HT1080 (cell line): ENCODE measurements at places on chromosomes 16 and 17. TPM values are rescaled to one million over a fixed set of nuclear protein-coding genes. Genes with fewer than 3 reads are reported as not detected.

GRCh38 chr17:61185385-61185784, 214.3 kb upstream of the TBX2 start:
- no peak for DNase-seq

DNA sequence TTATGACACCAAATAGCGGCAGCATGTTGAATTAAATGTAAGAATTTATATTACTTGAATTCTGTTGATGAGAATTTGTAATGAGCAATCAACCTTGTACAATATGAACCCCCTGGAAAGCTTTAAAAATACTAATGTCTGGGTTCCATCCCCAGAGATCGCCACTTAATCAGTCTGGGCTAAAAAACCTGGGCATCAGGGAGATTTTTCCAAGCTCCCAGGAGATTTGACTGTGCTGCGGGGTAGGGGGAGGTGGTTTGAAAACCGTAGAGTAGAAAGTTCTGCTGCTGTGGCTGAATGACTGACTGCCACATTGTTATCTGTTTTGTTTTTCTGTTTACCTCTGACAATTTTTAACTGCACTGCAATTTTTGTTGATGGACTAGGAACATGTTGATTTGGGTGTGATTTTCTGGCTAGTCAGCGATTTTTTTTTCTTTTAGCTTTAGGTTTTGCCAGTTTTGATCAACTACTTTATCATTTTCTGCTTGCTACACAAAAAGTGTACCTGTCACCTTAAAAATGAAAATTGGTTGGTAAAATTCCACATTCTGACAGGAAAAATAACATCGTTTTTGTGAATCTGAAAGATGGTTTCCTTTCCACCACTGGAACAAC, 79.3 kb downstream of the PCTP start:
- no peak for DNase-seq

- DNase-seq, result peak; percentile 58
Observed at GRCh38 chr16:67207249-67208091, 8.5 kb downstream of the ELMO3 start.

DNA sequence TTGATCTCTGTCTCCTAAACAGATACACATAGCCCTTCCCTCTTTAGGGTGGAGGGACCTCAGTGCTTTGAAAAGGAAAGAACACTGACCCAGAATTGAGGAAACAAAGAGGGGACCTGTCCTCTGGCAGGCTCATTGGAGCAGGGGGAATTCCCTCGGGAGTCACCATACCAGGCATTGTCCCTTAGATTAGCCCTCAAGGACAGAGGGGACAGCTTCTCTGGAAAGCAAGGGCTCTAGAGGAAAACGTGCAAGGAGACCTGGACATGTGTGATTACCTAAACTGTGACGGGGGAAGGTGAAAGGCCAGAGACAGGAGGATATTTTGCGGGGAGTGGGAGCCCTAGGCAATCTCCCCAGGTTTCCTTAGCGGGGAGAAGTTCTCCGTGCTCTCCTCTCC, 7.6 kb upstream of the FZD2 start:
- no peak for DNase-seq

DNA sequence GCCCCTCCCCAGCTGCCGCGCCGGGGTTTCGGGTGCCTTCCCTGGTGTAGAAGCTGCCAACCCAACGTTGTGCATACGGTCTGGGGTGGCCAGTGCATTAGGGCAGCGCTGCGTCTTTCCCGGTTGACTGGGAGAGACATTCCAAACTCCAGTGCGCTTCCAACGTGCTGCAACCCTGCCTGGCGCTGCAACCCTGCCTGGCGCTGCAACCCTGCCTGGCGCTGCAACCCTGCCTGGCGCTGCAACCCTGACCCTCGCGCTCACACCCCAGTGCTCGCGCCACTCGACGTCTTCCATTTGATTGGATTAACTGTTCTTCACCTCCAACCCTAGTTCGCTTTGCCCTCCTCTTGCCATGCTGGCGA, 488 bp upstream of the HAP1 start:
- DNase-seq, result no peak

GRCh38 chr17:41687828-41688640, 651 bp upstream of the EIF1 start:
- peak; percentile 70 for DNase-seq

DNA sequence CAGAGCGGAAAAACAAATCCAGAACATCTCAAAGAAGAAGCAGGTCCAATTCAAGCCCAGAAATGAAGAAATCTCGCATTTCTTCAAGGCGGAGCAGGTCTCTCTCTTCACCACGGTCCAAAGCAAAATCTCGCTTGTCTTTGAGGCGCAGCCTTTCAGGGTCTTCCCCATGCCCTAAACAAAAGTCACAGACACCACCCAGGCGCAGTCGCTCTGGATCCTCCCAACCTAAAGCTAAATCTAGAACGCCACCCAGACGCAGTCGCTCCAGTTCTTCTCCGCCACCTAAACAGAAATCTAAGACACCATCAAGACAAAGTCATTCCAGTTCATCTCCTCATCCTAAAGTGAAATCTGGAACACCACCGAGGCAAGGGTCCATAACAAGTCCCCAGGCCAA, 10.3 kb downstream of the SRRM2 start:
- no peak for DNase-seq

DNA sequence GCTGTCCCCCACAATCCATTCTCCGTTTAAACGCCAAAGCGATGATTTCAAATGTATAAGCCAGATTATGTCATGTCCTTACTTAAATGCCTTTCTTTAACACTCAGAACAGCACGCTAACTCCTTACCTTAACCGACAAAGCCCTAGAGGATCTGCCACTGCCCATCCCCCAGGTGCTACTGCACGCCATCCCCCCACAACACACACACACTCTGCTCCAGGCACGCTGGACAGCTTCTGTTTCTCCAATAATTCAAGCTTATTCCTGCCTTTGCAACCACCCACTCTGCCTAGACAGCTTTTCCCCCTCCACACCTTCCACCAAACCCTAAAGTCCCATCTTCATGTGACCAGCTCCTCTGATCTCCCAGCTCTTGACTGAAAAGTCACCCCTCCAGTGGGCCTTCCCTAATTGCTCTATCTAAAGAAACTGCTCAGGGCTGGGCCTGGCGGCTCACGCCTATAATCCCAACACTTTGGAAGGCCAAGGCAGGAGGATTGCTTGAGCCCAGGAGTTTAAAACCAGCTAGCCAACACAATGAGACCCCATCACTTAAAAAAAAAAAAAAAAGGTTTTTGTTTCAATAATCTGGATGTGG, 38.9 kb upstream of the RPL38 start:
- DNase-seq, result no peak

DNA sequence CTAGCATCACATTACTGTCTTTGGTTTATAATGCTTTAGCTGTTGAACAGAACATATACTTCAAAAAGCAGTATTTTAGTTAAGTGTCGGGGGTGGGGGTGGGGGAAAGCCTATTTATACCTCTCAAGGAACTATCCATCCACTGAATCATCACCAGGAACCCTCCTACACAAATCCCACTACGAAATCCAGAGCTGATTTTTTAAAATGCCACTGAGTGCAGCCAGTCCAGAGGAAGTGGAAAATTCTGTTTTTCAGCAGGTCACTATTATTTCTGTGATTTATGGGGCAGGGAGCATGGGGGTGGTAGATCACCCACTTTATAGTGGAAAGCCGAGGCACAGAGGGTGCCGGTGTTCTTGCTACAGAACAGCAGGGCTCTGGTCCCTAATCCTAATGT, 284.1 kb downstream of the SOX9 start:
- peak; percentile 76 for DNase-seq

GRCh38 chr16:74094962-74095361, 201.7 kb upstream of the PSMD7 start:
- DNase-seq, result no peak

GRCh38 chr17:35210741-35211140, 16.5 kb upstream of the SLC35G3 start:
- no peak for DNase-seq

DNA sequence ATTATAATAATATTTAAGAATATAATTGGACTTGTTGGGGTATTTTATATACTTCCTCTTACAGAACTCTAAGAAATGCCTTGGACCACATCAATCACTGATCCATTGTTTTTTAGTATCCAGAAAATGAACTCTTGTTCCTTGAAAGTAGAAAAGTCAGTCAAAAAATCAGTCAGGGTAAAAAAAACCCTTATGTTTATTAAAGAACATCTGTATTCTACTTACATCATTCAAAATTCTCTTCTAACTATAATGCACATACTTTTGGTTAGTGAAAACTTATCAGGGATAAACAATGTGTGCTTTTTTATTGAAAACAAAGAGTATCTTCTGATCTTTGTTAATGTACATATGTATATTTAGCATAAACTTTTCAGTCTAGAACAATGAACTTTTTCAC, 23.5 kb upstream of the CDR2 start:
- no peak for DNase-seq

DNA sequence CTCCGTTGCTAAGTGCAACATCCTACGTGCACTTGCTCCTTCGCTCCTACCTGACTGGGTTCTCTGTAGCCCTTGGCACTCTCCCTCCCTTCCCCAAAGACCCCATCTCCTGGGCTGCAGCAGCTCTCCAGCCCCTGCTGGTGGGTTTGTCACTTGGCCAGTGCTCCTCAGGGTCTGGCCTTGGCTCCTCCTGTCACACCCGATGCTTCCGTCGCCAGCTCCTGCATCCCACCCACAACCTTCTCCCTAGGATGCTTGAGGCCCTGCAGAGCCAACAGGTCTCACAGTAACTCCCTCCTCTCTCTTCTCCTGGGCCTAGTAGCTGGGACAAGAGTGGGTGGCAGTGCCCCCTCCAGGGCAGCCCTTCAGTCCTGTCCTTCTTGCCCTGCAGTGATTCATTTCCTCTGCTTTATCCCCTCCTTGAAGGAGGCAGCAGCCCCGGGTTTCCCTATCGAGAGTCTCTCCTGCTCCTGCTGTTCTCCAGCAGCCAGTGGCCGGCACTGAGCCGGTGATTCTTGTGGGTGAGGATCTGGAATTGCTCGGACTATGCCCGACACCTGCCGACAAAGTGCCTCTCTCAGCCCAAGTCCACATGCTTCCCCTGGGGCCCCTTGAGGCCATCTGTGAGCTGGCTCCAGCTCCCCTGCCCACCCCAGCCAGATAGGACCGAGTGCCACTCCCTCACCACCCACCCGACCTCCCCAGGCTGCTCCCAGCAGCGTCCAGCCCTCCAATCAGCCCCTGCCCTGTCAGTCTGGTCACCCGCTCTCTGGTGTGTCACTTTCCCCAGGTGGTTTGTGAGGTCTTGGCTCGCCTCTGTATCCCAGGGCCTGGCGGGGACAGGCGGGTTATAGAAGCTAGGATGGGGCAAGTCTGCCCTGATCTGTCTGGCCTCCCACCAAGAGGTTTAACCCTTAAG, 3.8 kb downstream of the LITAFD start:
- peak; percentile 88 for DNase-seq

GRCh38 chr17:63641692-63642448, 19.7 kb downstream of the MAP3K3 start:
- no peak for DNase-seq

GRCh38 chr17:29240477-29240876, 6.2 kb upstream of the CRYBA1 start:
- DNase-seq, result peak; percentile 60

GRCh38 chr16:64132190-64132589, 989.7 kb downstream of the CDH11 start:
- no peak for DNase-seq

DNA sequence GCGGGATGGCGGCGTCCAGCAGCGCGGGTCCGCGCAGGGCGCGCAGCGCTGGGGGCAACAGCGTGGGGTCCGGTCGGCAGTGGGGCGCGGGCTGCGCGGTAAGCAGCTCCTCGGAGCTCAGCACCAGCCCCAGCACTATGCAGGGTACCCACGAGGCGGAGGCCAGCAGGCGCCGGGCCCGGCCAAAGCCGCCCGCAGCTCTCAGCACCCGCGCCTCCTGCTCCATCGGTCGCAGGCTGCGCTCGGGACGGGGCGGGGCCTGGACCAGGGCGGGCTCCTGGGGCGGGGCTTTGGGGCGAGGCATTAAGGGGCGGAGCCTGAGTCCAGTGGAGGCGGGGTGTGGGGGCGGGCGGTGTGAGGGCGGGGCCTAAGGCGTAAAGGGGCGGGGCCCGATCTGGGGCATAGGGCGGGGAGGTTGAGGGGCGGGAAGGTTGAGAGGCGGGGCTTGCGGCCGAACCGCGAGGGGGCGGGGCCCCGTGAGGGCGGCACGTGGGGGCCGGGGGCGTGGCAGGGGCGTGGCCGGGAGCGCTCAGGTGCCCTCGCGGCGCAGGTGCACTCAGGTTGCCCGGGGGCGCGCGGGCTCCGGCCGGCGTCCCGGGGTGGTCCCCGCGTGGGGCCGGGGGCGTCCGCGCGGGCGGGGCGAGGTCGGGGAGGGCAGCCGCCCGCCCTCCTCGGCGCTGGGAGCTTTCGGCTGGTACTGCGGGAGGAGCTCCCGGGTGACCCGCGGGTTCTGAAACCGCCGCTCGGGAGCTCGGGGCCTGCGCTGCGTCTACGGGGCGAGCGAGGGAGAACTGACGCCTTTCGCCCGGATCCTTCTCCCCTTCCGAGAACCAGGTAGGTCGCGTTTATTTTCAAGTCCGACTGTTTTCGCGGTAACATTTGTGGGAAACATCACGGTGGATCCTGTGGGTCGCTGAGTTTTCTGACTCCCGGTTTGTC, 1.4 kb upstream of the SLC22A31 start:
- DNase-seq, result no peak

DNA sequence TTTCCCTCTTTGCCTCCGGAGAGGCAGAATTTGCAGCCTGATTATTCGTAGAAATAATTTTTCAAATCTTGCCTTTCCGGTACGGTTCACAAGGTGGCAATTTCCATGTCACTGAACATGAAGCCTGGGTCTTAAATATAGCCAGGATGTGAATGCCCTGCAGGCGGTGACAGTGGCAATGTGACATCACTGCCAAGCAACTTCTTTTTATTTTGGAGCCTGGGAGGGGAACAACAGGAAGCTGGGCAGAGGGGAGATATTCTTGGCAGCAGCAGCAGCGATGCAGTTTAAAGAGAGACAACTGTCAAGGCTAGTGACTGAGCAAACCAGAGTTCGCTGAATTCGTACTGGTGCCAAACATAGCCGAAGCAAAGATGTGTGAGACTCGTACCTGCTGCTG, 171.1 kb downstream of the SNX29 start:
- DNase-seq, result no peak

The PRR35 gene
- 0.10 TPM in 1 of 2 replicates, not detected in the other for total RNA-seq

The MT1F gene
- not detected in 2 replicates for total RNA-seq

The TSPAN10 gene
- 1.4 and 2.2 TPM in 2 replicates for total RNA-seq

The CDC6 gene
- 57.6 and 64.7 TPM in 2 replicates for total RNA-seq

The TBC1D3G gene
- not detected in 2 replicates for total RNA-seq

The SOX15 gene
- 0.31 and 1.8 TPM in 2 replicates for total RNA-seq

The SYCE1L gene
- not detected in 2 replicates for total RNA-seq

The SLC13A2 gene
- total RNA-seq, result not detected in 2 replicates

The RAB40B gene
- 5.8 and 6.1 TPM in 2 replicates for total RNA-seq

The TBX4 gene
- total RNA-seq, result not detected in 2 replicates

The EVI2A gene
- 14.6 and 17.7 TPM in 2 replicates for total RNA-seq

The RPUSD1 gene
- total RNA-seq, result 84.1 and 114 TPM in 2 replicates

The DDX5 gene
- 250 and 611 TPM in 2 replicates for total RNA-seq
